Activated T-helper 2 cell treated with anti-CD3 and anti-CD28 coated beads, Interferon-gamma antibody, Interleukin-2, Interleukin-4, amounts not matched to agents 10 μg/mL and 5 μg/mL and 100 μg/mL, durations not matched to agents 14 hours and 24 hours and 36 hours (primary cell): ENCODE measurements at places on chromosomes 5 and 9.

DNA sequence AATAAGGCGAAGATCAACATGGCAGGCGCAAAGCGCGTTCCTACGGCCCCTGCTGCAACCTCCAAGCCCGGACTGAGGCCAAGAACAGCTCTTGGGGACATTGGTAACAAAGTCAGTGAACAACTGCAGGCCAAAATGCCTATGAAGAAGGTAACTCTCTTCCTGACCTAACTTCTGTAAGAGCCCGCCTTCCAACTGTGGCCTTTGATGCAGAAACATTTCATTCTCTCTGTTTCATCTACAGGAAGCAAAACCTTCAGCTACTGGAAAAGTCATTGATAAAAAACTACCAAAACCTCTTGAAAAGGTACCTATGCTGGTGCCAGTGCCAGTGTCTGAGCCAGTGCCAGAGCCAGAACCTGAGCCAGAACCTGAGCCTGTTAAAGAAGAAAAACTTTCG, 979 bp downstream of the CCNB1 start:
- DNase-seq = no peak

DNA sequence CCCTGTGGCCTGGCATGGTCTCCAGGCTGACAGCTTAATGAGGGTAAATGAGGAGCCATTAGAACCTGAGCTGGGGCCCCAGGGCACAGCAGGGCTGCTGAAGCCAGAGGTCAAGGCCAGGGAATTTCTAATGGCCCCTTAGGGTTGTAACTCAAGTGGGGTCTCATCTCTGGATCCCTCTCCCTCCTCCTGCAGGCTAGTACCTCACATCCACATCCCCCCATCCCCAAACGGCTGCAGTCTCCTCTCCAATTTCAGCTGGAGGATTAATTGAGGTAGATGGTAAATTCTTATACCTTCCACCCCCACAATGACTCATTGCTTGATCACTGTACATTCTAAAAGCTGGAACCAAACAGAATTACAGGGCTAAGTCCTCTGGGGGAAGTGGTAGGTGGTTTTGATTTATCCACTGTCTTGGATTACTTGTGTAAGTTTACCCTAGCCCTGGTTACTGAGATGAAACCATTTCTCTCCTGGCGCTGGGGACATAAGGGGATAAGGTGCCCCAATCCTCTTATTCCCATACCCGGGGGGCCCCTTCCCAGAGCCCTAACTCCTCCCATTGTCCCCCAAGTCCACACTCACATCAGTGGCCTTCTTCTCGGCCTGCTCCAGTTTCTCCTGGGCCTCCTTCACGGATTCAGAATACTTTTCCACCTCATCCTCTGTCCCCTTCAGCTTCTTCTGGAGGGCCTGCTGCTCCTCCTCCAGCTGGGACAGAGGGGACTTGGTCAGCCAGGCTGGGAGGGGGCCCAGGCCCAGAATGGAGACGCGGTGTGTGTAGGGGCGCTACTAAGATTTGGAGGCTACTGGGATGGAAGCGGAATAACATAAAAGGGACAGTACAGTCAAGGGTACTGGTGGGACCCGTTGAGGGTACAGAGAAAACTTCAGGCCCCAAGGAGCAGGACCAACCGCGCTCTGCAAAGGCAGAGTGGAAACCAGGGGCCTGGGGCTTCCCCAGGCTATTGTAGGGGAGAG, 875 bp downstream of the TPM2 start:
- DNase-seq = no peak

GRCh38 chr5:80701597-80701996, 46.8 kb upstream of the DHFR start:
- no peak for DNase-seq

DNA sequence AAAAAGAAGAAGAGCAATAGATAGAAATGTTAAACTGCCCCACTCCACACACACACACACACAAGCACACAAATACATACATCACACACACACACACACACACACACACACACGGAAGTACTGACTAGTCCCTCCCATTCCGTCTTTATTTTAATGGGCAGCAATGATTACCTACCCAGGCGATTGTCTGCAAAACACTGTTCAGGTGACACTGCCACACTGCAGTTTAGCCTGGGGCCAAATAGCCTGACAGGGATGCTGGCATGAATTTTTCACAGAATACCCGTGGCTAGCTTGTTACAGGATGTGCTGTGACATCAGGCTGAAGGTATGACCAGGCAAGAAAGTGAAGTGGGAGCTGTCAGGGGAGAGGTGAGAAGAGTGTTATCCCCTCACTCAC, 86.9 kb downstream of the FRMD3 start:
- no peak for DNase-seq

DNA sequence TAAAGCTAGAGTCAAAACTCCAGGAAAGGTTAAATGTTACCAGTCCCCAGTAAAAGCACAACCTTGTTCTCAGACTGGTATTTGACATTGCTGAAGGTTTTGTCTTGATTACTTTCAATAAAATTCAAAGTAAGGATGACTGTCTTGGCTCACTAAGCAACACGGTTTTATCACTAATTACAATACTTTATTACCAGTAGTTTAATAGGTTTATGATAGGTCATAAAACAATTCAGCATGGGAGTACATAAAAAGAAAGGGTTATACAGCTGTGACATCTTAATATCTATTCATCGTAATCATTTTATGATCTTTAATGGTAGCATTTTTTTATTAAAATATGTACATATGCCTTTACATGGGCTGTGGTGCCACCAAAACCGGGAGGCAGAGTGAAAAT, 370.7 kb upstream of the IRX2 start:
- no peak for DNase-seq

DNA sequence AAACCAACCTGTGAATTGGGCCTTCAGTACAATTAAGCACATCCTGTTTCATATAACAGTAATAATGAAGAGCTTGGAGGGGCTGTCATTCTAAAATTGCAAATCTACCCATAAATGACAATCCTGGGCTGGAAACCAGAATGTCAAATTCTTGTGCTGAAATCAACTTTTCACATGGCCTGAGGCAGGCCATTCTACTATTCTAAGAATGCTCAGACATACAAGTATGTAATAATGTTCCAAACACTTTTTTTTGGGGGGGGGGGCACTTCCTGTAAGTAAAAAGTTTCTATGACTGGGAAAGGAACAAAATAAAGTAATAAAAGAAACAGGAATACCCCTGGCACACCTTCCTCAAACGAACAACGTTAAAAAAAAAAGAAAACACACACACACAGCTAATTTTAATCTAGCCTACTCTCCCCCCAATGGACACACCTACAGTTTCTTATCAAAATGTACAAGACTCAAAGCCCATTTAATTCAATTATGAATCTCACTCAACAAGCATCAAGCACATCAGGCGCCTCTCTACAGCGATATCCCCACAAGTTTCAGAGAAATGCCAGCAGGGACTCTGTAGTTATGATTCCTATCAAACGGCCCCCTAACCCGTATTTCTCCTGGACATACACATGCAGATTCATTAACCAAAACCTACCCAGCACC, 1.4 kb downstream of the ETF1 start:
- no peak for DNase-seq

GRCh38 chr5:156883316-156883875, 33.3 kb downstream of the PPP1R2B start:
- no peak for DNase-seq

DNA sequence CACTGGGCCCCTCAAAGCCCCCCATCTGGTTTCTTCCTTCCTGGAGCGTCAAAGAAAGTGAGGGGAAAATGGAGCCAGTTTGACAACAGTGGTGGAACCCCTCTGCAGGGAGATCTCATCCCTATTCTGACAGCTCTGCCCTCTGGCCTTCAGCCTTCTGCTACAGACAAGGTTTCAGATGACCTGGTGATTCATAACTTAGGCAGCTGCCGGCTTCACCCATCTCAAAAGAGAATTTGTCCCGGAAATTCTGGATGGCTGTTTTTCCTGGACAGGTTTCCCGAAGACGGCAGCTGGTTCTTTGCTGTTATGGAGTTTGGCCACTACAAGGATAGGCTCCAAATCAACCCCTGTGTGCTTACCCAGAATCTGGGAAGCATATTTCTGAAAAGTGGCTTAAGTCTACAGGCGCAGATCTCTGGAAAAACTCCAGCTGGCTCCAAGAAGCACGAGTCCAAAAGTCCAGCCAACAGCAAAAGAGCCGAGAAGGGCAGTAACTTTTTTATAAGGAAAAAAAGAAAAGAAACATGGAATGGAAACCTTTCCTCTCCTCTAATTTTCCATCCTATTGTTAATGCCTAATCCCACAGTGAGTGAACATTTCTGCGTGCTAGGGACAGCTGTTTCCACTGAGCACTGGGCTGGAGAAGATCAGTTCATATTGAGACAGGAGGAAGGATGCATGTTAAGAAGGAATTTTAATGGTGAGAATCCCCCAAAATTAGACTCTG, 54.5 kb downstream of the ZNF366 start:
- no peak for DNase-seq

DNA sequence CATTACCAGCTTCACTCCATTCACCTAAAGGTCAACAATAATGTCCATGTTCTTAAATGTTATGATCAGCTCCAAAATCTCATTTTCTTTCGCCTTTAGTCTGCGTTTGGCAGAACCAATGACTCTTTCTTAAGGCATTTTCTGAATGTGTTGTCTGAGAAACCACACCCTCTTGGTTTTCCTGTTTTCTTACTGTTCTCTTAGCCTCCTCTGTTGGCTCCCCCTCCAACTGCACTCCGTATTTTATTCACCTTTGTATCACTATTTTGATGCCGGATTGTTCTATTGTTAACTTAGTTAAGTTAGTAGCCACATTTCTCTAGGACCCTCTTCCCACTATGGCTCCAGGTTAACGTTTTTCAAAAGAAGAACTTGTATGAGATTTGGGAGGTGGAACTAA, 185.6 kb downstream of the DMAC1 start:
- no peak for DNase-seq

GRCh38 chr5:38360323-38361061, 102.1 kb downstream of the EGFLAM start:
- DNase-seq = no peak

DNA sequence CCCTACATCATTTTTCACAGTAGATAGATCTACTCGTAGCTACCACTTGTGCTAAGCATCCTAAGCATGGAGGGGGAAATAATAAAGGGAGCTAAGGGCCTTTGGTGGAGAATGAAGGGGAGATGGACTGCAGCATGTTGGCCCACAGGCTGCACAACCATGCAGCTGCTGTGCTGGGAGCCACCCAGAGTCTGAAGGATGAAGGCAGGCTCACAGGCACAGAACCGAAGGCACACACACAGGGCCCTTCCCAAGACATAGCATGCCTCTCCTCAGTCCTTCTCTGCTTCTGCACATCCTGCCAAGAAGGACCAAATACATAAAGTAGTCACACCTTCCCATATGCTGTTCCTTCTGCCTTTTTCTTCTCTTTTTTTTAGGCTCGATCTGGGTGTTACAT, 6.6 kb downstream of the FAM193B start:
- DNase-seq = no peak

DNA sequence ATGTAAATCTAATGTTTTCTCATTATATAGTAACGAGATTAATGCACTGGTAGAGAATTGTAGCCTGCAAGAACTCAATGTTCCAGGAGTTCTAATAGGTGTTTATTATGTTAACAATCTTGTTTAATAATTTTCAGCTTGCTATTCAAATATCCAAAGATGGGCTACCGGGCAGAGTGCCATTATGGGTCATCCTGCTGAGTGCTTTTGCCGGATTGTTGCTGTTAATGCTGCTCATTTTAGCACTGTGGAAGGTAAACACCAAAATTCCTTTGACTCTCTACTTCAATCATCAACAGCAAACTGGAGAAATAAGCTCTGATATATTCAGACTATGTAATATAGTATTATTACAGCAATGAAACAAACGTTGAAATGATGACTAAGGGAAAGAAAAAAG, 41.9 kb upstream of the ITGA2 start:
- no peak for DNase-seq

DNA sequence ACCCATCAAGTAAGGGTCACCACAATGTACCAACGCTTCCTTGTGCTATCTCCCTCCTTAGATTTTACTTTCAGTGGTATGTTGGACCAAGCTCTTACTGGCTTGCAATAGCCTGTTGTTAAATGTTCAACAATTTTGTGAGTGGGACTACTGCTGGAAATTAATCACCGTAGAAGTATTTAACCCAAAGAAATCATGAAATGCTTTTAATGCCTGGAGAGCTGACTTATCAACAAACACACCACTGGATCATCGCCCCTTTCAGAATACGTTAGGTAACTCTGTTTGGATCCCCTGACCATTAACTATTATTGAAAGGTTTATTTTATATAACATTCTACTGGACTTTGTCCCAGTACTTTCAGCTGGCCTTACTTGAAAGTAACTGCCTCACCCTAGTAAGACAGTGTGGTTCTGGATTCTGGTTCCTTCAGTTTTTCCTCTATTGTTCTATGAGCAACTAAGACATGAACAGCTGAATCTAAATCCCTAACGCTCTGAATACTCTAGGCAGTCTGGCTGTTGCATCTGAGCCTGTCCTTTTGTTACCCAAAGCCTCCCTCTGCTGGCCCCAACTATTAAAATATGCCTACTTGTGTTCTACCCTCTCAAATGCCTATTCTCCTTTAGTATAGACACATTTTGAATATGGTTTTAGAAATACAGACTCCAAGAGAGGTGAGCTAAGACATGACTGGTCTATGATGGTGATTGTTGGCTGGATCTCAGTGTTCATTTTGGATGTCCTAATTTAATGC, 1203.4 kb upstream of the DMAC1 start:
- DNase-seq = no peak

GRCh38 chr5:66653325-66653724, 57.1 kb downstream of the MAST4 start:
- no peak for DNase-seq

GRCh38 chr9:111559000-111559610, 34.1 kb downstream of the ZNF483 start:
- DNase-seq = no peak

DNA sequence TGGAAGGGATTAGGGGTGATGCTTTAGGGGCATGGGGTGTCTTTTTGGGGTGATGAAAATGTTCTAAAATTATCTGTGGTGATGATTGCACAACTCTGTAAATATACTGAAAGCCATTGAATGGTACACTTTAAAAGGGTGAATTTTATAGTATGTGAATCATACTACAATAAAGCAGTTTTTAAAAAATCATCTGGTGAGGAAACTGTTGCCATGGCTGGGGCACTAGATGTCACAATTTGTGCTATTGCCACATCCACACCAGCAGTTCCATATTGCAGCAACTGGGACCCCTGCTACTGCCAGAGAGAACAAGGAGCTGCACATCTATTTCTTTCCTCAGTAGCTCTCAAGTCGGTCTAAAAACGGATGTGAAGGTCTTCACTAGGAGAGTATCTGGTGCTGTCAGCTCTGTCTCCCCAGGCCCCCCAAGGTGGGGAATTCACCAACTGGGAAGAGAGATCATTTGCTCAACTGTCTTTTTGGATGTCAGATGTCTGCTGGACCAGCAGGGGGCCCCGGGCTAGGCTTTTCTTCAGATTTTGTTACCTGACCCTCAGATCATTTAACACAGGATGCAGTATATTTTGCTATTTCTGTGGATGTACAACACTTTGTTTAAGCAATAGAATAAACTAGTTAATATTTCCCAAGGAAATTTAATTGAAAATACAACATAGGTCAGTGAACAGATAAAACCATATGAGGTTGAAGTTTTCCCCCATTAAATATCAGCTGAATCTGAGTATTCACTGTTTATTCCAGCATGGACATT, 13.2 kb downstream of the CMYA5 start:
- DNase-seq = peak; percentile 16
